ENCODE measurements at places on chromosomes 11 and 22. TPM values are rescaled to one million over a fixed set of nuclear protein-coding genes. Genes with fewer than 3 reads are reported as not detected.

DNA sequence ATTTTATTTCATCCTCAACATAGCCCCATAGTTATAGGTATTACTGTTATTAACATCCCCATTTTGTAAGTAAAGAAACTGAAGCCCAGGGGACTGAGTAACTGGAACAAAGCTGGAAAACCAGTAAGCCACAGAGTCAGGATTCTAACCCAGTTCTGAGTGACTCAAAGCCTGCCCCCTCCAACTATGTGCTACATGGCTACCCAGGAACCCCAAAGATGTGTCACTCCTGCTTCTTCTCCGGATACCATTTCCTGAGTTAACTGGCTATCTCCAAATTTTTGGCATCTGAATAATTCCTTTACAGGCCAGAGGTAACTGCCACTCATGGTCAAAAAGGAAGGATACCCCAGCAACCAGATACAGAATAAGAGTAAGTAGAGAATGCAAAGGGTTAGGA, 43.6 kb downstream of the TENM4 start:
- no peak for DNase-seq

- DNase-seq, result no peak
Measured at GRCh38 chr11:45026835-45027234, 76.2 kb upstream of the TP53I11 start.

- DNase-seq, result no peak
Measured at GRCh38 chr22:31973739-31974138, 29.4 kb downstream of the YWHAH start.

- DNase-seq, result no peak
Measured at GRCh38 chr11:17502630-17503029, 26.0 kb upstream of the ABCC8 start.

The P4HA3 gene
- 0.57 TPM for total RNA-seq

Data from adrenal gland (tissue), 19 donors.